ENCODE measurements at places on chromosomes 16 and 17.
A peak's percentile ranks its signal among the peaks of the same experiment; 100 is the strongest.

GRCh38 chr17:48254896-48255295 lies 147.3 kb downstream of the SNX11 start:
- no peak for DNase-seq

DNA sequence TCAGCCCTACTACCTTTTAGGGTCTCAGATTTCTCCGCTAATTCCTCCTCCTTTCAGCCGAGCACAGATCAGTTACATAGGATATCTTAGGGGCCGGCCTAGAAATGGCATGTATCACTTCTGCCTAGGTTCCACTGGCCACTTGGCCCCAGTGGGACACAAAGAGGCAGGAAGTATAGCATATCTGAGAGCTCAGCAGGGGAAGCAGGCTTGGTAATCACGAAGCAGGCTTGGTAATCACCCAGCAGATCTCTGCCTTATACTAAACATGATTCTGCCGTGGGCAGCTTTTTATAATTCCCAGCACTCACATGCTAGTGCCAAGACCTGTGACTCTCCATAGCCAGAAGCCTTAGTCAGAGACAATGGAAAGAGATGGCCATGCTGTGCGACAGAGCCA lies 59.6 kb upstream of the CACNG5 start:
- no peak for DNase-seq

GRCh38 chr16:66933776-66934137 lies 445 bp downstream of the CIAO2B start:
- no peak for DNase-seq

GRCh38 chr17:32533296-32533695 lies 46.5 kb downstream of the CDK5R1 start:
- DNase-seq: no peak

DNA sequence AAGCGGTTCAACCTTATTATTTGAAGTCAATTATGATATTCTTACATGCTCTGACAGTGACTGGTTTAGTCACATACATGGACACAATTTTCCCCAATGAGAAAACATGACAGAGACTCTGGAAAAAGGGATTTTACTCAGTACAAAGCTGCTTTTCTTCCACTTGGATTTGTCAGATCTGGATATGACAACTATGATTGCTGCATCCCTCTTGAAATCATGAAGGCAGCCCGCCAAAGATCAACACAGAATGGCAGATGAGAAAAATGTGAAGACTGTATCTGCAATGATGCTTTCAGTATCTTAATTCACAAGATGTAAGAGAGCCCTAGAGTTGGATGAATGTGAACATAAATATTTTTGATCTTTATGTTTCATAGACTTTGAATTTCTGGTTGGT lies 439.6 kb downstream of the CDH8 start:
- DNase-seq: no peak

GRCh38 chr16:81350306-81350615 lies 35.5 kb downstream of the GAN start:
- DNase-seq: no peak

GRCh38 chr17:78822552-78822951 lies 18.1 kb downstream of the USP36 start:
- no peak for DNase-seq

- no peak for DNase-seq
These were observed 27.2 kb upstream of the MEAK7 start for GRCh38 chr16:84531671-84532111.

DNA sequence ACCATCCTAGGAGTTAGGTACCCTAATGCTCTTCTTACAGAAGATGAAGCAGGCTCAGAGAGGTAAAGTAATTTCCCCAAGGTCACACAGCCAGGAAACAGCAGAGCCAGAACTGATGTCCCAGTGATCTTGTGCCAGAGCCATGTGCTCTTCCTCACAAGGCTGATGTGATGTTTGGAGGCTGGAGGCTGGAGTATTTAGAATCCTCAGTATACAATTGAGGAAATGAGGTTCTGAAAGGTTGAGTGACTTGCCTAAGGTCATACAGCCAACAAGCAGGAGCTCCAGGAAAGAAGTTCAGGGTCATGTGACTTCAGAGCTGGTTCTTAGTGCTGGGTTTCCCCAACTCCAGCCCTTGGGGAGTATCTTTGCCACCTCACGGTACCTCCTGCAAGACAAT lies 18.5 kb downstream of the ITPRIPL2 start:
- DNase-seq: no peak

- no peak for DNase-seq
These were observed 870.1 kb downstream of the CDH11 start for GRCh38 chr16:64251742-64252141.

- no peak for DNase-seq
These were observed 4.2 kb downstream of the FBRS start for GRCh38 chr16:30662449-30662848.

DNA sequence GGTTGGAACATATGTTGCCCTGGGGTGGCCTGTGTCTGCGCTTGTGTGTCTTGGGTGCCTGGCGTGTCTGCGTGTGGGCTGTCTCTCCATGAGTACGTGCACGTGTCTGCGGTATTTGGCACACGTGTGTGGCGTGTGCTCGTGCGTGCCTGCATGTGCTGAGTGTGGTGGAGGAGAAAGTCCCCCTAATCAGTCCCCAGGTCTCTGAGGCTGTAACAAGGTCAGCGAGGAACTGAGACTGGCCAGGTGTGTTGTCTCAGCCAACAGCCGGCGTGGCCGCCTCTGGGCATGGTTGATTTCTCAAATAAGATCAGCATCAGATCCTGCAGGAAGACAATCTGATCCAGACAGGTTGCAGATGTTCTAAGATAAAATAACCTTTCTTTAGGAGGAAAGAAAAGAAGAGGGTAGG lies 3.5 kb upstream of the CPNE7 start:
- no peak for DNase-seq

DNA sequence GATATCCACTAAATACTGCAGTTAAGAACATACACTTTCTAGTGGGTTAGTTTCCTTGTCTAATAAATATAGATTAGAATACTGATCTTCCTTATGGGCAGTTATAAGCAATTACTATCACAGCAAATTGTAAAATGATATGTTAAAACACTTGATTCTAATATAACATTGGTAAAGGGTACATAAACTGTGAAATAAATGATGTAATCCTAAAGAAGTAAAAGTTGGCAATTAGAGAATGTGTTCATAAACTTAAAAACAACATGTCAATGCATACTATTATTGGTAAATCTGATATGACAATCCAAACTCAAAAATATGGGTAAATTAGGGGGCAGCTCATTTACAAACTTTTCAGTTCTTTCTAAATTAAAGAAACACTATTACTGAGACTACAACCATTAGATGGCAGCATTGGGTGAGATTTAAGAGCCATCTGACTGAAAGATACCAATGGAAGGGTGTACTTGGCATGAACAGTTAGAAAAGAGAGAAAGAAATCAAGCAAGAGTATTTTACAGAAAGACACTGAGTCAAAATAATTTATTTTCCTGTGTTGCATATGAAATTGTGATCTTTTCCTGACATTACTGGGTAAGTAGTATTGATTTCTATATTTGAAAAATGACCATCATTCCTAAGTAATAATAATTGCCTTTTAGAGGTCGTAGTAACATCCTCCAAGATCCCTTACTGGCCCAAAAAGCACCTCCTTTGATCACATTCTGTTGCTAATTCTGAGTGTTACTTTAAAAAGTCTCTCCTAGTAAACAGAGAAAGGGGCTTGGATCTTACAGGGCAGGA lies 119.6 kb downstream of the SPAG9 start:
- DNase-seq: no peak

DNA sequence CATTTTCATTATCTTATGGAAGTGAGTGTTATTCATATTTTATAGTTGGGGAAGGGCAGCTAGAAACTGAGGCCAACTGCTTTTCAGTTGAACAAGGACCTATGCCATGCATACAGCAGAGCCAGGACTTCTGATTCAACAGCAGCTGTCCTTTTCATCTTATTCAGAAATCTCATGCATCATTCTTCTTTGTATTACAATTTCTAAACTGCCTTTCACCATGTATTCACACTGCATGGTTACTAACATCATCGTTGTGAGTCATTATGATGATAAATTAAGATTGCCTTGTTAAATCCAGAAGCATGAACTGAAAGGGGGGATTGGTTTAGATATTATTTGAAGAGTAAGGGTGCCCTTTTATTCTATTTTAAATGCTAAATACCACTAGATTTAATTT lies 1470.1 kb upstream of the GOT2 start:
- no peak for DNase-seq

GRCh38 chr17:68011199-68011665 lies 15.0 kb upstream of the C17orf58 start:
- peak; percentile 44 for DNase-seq

DNA sequence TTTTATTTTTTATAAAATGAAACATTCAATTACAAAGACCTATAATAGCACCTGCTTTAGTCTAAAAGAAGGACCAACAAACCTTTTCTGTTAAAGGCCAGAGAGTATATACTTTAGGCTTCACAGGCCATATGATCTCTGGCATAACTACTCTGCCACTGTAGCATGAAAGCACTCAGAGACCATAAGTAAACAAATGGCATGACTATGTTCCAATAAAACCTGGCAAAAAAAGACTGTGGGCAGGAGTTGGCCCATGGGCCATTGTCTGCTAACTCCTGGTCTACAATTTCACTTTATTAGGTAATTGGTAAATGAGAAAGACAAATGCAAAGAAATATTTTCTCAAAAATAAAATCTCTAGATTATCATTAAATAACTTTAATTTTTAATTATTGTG lies 14.9 kb downstream of the CEP112 start:
- DNase-seq: no peak

DNA sequence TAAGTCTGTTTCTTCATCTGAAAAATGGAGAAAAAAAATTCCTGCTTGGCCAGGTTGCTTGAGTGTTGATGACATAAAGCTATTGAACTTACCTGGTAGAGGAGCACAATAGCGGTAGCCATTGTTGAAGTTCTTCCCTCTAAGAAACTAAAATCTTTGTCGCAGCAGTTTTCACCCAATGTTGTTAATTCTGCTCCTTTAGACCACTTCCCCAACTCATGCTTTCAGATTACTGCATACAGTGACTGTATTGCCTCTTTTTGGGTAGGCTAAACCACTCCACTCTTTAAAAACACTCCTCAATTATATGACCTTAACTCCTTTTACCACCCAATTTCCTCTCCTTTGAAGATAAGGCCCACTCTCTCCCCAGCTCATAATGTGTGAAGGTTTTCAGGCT lies 35.7 kb upstream of the CCL2 start:
- DNase-seq: no peak

GRCh38 chr17:80664217-80664790 lies 119.7 kb downstream of the RPTOR start:
- no peak for DNase-seq

DNA sequence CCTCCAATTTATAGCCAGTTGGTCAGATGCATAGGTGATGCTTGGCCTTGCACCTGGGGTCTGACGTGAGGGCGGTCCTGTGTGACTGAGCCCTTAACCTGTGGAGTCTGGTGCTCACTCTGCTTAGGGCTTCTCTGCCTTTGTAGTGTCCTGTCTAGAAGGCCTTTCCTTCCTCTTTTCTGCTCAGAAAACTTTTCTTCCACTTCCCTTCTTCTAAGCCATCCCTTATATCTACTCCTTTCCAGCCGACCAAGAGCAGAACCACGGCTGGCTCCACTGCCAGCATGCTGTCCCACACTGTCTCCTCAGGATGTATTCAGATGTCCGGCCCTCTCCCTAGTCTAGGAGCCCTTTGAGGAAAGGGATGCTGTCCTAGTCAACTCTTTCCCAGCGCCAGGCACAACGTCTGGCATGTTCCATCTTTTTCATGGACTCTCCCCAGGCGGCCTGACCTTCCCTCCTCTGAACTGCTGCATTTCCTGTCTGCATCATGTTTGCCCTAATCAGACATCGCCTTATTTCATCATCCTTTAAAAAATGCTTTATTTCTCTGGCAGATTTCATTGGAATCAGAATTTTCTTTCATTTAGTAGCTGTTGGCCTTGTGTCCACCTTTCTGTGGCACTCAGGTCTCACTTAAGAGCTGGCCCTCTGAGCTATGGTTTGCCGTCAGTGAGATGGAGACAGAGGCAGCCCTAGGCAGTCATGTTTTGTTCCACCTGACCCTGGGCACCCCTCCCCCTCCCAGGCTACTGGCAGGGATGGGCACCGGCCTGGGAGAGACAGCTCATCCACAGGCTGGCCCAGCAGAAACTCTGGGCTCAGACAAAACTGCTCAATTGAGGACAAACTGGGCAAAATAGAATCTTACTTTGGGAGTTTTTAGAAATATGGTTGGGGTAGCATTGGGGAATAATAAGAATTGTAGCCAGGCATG lies 15.5 kb upstream of the BRCA1 start:
- DNase-seq: no peak

- DNase-seq: no peak
These were observed 7.2 kb upstream of the MTMR4 start for GRCh38 chr17:58521680-58522079.

DNA sequence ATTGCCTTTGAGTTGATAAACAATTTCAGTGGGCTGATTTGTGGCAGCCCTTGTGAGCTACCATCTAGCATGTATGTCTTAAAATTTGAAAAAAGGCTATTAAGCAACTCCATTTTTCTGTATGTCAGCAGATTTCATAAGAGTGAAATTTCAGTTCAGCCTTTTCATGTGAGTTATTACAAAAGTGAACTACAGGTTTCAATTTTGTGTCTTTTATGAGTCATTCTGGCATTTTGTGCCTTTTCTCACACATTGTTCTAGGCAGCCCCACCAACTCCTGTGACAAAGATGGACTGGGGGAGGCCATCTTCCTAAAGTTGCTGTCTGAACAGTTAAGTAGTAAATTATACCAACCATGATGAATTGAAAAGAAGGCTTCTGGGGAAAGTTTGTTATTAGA lies 52.1 kb downstream of the USP10 start:
- DNase-seq: no peak

GRCh38 chr17:75842963-75843576 lies 1.1 kb downstream of the UNC13D start:
- no peak for DNase-seq

DNA sequence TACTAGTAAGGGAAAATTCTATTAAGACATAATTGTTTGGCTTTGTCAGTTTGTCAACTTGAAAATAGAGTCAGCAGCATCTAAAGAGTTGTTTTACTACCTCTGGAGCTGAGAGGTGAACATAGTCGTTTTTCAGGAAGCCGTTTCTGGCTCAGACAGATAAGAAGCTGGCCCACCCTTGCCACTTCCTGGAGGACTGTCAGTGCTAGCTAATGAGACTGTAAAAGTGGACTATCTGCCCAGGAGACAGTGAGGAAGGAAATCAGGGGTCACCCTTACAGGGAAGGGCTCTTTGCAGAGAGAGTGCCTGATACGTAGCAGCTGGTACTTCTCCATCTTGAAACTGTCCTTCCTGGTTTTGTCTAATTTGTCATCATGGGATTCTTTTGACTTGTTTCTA lies 328.7 kb downstream of the WWOX start:
- no peak for DNase-seq

- DNase-seq: no peak
These were observed 94.7 kb upstream of the TNRC6C start for GRCh38 chr17:77863814-77864161.

- no peak for DNase-seq
These were observed 158.5 kb upstream of the RPH3AL start for GRCh38 chr17:511001-511698.
